HEK293T (cell line): ENCODE measurements at places on chromosomes 7 and 10.

- DNase-seq = no peak
Observed at GRCh38 chr10:75061709-75062505, 49.5 kb upstream of the SAMD8 start.

GRCh38 chr7:78279032-78279431 lies 480.5 kb downstream of the PHTF2 start:
- no peak for DNase-seq

DNA sequence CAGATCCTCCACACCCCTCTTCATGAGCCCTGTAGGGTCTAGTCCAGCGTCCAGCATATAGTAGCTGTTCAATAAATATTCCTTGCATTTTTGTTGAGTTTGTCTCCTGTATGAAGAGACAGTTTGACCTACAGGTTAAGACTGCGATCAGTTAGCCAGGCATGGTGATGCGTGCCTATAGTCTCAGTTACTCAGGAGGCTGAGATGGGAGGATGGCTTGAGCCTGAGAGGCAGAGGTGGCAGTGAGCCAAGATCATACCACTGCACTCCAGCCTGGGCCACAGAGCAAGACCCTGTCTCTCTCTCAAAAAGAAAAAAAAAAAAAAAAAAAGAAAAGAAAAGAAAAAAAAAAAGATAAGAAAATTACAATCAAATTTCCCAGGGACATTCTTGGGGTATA lies 5.1 kb upstream of the CUEDC2 start:
- no peak for DNase-seq

DNA sequence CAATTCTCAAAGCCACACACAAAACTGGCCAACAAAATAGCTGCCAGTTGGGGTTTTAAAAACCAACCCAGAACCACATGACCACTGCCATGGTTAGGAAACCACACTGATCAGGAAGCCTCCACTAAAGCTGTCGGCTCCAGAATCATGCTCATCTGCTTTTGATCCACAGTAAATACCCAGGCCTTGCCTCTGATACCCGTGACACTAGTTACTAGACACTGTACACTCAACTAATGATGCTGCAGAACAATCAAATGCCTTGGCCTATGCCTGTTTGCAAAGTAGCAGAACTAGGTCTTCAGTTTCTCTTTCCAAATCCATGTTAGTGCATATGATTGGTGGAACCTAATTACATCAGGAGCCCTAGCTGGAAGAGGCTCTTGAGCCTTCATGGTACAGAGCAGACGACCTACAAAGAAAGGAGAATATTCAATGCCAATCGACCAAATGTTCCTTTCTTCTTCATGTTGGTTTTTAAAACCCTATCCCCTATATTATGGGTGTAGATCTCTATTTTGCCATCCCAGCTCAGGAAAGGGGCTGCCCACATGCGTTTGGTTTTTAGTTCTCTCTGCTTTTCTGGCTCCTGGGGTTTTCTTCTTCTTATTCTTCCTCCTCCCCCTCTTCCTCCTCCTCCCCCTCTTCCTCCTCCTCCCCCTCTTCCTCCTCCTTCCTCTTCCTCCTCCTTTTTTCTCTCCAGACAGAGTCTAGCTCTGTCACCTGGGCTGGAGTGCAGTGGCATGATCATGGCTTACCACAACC lies 76.6 kb downstream of the CNNM2 start:
- DNase-seq = no peak

DNA sequence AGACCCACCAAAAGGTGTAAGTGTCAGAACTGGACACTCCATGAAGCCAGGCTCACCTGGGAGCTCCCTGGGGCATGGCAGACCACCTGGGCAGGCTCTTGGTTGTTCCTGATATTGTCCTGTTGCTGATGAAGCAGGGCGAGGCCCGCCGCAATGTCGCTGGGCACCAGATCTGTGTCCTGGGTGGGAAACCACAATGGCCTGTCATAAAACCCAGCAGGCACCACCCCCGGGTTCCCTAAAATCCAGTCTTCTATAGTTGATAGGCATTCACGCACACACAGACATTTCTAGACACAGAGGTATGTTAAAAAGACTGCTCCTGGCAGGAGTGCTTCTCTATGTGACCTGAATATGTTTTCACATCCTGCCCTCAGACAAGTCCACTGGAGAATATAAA lies 15.0 kb downstream of the DAGLB start:
- DNase-seq = no peak

- DNase-seq = peak; percentile 46
Observed at GRCh38 chr10:79052291-79053080, 16.3 kb upstream of the ZMIZ1 start.

DNA sequence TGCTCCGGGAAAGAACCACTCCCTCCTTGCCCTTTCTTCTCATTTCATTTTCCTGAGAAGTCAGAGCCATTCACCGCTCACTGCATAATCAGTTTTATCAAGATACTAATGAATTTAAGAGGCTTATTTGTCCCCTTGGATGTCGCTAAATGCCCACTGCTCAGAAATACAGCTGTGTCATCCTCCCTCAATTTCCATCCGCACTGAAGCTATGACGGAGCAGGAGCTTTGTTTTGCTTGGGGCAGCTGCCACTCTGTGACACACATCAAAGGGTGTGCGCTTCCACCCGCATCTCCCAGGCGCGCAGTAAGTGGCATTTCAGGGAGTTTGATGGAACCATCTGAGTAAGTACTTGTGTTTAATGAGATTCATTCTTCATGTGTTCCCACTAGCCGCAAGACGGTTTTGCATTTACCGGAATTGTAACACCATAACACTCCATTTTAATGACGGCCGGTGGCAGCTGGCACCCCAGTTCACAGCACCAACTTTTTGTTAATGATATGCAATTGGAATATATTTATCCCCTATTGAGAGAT lies 103.8 kb upstream of the PARD3 start:
- no peak for DNase-seq

- DNase-seq = no peak
Observed at GRCh38 chr10:21808550-21808949, 195.0 kb downstream of the DNAJC1 start.

- peak; percentile 45 for DNase-seq
Observed at GRCh38 chr10:23826421-23826820, 382.5 kb upstream of the KIAA1217 start.

DNA sequence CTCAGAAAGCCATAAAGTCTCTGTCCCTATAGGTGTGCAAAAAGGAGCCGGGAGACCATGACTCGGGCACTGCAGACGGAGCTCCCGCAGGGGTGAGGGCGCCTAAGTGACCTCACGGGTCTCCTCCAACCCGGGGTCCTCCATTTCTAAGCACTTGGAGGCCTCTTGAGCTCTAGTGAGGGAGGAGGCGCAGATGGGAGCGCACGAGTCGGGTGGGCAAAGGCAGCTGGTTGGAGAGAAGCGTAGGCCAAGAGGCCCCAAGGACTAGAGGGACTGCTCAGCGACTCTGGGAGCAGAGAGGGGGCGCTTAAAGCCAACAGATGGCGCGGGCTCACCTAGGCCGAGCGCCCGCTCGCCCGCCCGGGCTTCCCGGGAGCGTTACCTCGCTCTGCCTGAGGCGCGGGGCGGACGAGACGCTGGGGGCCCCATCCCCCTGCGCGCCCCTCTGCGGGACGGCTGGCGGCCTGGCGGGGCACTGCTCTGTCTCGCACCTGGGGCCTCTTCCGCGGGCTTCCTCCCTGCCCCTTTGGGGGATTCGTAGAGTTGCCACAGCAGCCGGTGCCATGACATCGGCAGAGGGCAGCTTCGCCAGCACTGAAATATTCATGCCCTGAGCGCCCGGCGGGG lies 523 bp upstream of the CDH23 start:
- DNase-seq = peak; percentile 45
